ENCODE measurements at places on chromosomes 6 and 20. TPM values are rescaled to one million over a fixed set of nuclear protein-coding genes. Genes with fewer than 3 reads are reported as not detected.

Gene MUCL3
- polyA plus RNA-seq = 0.12 TPM

Gene WFDC10B
- not detected for polyA plus RNA-seq

DNA sequence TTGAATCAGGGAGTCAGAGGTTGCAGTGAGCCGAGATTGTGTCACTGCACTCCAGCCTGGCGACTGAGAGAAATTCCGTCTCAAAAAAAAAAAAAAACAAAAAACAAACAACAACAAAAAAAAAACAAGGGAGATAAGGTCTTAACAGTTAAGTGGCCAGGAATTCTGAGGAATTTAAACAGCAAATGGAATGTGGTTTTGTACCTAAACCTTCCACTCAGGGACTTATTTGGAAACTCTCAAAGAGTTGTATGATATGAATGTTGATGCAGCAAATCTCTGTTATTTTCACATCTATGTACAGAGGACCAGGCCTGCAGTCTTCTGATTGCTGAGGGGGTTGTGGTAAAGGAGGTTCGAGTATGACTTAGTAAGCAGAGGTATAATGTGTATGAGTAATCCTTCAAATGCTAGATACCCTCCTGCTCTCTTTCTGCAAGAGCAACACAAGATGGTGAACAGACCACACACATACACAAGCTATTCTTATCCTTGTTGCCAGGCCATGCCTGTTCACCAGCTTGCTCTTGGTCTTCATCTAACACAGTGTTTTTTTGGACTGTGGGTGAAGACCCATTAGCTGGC is 174.9 kb upstream of the SCGN start:
- peak; percentile 27 for DNase-seq

DNA sequence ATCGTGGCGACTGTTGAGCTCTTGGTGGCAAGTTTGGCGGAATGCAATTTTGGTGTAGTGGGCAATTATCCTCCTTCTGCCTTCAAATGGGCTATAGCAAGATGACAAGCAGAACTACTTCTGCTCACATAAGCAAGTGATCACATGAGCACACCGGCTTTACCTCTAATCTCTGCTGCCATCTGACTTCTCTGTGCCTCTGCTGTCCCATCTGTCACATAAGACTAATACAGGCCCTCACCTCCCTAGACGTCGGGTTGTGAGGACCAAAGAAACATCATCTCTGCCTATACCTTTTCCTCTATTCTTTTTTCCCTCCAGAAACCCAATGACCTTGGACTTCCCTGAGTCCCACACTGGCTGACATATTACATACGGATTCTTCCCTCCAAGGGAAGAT is 13.3 kb upstream of the WTAP start:
- no peak for DNase-seq

- no peak for DNase-seq
Measured at GRCh38 chr6:22064558-22064957, 232.3 kb downstream of the PRL start.

DNA sequence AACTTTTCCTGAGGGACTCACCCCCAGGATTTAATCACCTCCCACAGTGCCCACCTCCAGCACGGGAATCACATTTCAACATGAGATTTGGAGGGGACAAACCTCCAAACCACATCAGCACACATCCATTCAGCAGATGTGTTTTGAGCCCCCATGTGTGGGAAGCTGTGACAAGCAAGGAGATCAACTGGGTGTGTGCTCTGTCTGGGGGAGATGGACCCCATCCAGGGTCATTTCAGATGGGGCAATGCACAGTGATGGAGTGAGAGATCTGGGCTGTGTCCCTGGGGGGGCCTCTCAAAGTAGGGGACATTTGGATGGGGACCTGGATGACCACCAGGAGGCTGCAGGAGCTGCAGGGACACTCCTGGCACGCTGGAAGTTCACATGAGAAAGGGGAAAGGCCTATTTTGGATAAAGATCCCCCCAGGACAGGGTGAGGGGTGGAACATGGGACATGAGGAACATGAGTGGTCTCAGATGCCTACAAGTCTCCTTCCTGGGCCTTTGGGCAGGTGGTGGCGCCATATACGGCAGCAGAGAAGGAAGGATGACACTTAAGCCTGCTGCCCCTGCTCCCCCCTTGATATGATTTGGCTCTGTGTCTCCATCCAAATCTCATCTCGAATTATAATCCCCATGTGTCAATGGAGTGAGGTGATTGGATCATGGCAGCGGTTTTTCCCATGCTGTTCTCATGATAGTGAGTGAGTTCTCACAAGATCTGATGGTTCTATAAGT is 49.6 kb downstream of the SLC2A10 start:
- no peak for DNase-seq

Gene RSPH9
- 5.8 TPM for polyA plus RNA-seq

GRCh38 chr20:44217342-44218092 is 6.9 kb upstream of the OSER1 start:
- DNase-seq = peak; percentile 86

GRCh38 chr6:135195522-135195921 is 14.4 kb downstream of the MYB start:
- no peak for DNase-seq

DNA sequence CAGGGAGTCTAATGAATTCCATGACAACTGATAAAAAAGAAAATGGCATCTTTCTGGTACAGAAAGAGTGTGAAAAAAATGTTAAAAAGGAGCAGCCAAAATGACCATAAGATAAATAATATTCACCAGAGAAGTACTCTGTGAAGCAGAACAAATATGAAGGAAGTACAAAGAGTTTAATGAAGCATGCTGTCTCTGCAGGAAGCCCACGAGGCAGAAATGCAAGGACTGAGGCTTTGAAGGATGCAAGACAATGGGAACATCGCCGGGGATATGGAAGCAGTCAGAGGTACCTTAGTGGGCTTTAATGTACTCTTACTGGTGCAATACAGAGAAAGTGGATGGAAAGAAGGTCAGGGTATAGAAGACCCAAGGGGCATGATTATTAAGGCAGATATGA is 50.7 kb downstream of the NOX3 start:
- DNase-seq = no peak

GRCh38 chr6:21200134-21200870 is 393.2 kb upstream of the SOX4 start:
- DNase-seq = peak; percentile 43

DNA sequence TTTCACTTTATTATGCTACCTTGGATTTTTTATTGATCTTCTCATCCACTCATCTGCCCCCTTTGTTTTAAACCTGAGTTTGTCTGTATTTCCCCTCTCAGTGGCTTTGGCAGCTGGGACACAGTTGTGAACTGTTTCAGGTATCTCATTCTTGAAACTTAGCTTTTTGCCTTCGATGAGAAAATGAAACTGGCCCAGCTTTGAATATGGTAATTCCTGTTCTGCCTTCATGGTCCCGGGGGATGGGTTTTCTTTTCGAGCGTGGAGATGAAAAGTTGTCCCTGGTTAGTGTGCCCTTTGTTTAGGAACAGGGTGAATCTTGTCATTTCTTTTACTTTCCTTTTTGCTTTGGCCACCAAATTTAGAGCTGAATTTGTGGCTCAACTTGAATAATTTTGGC is 25.6 kb downstream of the DHX35 start:
- DNase-seq = no peak

Gene SLC4A11
- polyA plus RNA-seq = 0.54 TPM

Gene FNDC11
- 2.9 TPM for polyA plus RNA-seq

Gene RUNX2
- 1.6 TPM for polyA plus RNA-seq

GRCh38 chr6:132054525-132054924 is 103.4 kb upstream of the CCN2 start:
- DNase-seq = no peak

- no peak for DNase-seq
Measured at GRCh38 chr20:63645218-63645617, 8.0 kb downstream of the STMN3 start.

DNA sequence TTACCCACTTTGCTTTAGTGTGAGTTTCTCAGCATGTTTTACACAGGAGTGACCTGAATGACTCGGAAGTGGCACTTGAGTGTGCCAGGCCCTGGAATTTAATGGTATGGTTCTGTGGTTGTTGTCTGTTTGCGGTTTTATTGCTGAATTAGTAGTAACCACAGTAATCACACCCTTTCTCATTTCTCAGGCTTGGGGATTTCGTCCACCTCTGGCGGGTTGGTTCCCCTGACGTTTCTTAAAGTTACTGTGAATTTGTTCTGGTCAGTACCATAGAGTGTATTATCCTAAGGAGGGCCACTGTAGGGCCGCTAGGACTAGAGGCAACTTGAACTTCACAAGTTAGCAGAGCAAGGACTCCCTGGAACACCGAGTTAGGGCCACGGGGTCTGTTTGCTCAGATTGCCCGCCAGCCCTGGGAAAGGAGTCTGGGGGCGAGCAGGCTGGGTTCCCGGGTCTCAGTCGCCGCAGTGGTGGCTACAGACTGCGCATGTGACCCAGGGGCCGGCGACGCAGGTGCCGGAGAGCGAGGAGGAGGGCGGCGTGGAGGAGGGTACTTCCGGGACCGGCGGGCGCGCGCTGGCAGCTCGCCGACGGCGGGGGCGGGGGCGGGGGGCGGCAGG is 546 bp upstream of the KLHL32 start:
- peak; percentile 0 for DNase-seq

DNA sequence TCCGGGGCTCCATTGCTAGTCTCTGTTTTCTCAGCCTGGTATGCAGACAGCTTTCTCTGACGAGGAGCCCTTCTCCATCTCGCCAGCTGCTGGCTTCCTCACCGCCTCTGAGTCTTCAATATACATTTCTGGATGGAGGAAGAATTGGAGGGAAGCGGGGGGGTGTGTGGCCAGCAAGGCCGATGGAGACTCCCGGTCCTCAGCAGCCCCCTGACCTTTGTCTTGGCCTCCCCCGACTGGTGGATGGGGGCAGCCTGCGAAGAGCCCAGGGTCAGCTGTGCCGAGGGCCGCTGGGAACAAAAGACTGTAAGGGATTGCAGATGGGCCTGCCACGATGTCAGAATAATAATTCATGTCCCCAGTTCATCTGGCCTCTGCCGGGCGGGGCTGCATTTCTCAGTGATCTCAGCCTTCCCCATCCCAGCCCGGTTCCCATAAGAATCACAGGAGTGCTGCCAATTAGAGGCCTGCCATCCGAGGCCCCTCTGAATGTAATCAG is 54.3 kb upstream of the STX16 start:
- DNase-seq = no peak

GRCh38 chr6:158810155-158811095 is 8.7 kb downstream of the EZR start:
- no peak for DNase-seq

- DNase-seq = no peak
Measured at GRCh38 chr6:52356017-52356416, 5.9 kb upstream of the PAQR8 start.

Gene GINM1
- polyA plus RNA-seq = 50.4 TPM

Gene MYLK4
- polyA plus RNA-seq = 0.64 TPM

GRCh38 chr6:39280247-39280731 is 33.9 kb downstream of the KCNK17 start:
- no peak for DNase-seq

DNA sequence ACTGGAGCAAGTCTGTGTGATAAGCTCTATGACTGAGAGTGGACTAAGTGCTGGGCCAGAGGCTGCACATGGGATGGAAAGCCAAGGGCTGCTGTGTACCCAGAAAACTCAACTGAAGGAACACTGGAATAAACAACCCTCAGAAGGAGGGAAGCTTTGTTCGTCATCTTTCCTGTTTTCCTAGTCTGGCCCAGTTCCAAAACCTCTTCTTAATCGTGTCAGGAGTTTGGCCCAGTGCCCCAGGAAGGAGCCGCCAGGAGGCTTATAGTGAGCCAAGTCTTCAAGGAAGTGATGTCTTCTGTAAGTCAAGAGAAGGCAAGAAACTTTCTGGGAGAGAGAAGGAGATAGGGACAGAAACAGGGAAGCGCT is 23.3 kb upstream of the TOP1 start:
- DNase-seq = peak; percentile 99

Gene PNPLA1
- not detected for polyA plus RNA-seq

Gene SLC22A3
- polyA plus RNA-seq = not detected

DNA sequence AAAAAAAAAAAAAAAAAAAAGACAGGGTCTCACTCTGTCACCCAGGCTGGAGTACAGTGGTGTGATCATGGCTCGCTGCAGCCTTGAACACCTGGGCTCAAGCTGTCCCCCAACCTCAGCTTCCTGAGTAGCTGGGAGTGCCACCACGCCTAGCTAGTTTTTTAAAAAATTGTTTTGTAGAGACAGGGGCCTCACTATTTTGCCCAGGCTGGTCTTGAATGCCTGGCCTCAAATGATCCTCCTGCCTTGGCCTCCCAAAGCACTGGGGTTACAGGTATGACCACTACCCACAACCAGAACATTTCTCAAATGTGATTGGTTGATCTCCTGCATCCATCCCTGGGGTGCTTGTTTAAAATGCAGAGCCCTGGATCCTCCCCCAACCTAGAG is 5.6 kb upstream of the RBCK1 start:
- DNase-seq = no peak

- DNase-seq = no peak
Measured at GRCh38 chr6:45156075-45156474, 172.1 kb upstream of the RUNX2 start.

- no peak for DNase-seq
Measured at GRCh38 chr6:26068036-26068435, 19.2 kb upstream of the HFE start.

Gene SGK2
- polyA plus RNA-seq = not detected

DNA sequence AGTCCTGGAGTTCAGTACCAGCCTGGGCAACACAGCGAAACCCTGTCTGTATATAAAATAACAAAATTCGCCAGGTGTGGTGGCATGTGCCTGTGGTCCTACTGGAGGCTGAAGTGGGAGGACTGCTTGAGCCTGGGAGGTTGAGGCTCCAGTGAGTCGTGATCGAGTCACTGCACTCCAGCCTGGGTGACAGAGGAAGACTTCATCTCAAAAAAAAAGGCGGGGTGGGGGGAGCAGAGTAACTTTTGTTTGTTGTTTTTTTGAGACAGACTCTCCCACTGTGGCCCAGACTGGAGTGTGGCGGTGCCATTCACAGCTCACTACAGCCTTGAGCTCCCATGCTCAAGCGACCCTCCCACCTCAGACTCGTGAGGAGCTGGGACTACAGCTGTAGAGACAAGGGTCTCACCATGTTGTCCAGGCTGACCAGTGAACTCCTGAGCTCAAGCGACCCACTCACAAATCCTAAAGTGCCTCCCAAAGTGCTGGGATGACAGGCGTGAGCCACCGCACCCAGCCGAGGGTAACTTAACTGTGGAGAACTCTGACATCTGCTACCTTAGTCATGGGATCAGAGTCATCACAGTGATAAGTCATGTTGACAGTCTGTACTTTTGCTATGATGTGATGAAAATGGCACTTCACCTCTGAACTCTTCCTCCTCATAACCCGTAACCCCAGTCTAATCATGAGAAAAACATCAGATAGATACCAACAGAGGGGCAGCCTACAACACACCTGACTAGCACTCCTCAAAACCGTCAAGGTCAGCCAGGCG is 16.5 kb downstream of the PEDS1 start:
- no peak for DNase-seq

DNA sequence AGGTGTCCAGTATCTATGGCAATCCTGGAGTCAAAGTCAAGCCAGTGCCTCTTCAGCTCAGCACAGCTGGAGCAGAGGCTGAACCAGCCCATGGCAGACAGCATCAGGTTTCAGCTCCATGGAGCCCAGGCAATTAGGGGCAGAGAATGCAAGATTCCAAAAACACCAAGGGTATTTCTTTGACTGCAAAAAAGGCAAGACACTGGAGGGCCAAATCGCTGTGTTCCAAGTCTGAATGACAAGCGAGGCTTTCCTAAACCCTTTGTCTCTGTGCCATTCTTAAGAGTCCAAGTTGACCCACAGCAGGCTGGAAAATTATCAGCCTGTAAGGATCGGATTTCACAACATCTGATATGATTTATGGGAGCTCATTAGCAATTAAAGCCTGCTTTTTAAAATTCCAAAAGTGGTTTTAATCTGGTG is 49.7 kb upstream of the TGM3 start:
- DNase-seq = no peak

GRCh38 chr6:75760320-75760719 is 11.3 kb downstream of the MYO6 start:
- no peak for DNase-seq

All from cardiac muscle cell (in vitro differentiated cells and primary cell).